ENCODE measurements at places on chromosomes 13 and 19.

GRCh38 chr19:3225169-3225485, 666 bp downstream of the CELF5 start:
- no peak for DNase-seq

DNA sequence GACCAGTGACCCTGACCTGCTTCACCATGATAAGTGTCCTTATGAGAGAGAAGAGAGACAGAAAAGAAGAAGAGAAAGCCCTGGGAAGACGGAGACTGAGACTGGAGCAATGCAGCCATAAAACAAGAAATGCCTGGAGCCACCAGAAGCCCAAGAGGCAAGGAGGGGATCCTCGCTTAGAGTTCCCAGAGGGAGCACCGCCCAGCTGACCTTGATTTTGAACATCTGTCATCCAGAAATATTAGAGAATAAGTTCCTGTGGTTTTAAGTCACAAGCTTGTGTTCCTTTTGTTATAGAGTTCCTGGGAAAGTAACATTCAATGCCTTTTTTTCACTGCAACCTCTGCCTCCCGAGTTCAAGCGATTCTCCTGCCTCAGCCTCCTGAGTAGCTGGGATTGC, 20.2 kb downstream of the CERS1 start:
- no peak for DNase-seq

- DNase-seq, result no peak
Measured at GRCh38 chr19:38928391-38929001, 2.1 kb downstream of the SARS2 start.

DNA sequence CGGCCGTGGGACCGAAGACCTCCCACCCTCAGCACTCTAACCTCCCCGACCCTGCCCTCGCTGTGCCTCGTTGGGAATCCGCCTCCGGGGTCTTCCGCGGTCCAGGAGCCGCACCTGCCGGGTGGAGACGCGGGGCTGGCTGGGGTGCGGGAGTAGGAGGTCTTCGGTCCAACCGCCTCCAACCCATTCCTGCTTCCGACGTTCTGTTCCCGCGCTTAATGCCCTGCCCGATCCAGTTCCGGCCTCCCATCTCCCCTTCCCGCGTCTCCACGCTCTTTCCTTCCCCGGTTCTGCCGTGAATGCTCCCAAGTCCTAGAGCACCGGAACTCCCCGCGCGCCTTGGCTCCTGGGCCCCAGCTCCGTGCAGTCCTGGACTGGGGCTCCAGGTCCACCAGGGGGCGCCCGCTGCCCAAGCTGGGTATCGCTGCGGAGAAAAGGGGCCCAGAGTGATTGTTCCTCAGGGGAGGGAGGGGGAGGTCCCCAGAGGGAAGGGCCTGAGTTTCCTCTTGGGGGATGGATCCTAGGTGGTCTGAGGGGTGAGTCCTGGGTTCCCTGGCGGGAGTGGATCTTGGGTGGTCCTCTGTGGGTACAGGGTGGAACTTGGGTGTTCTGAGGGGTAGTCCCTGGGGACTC, 14.1 kb upstream of the TNFSF9 start:
- DNase-seq, result no peak

DNA sequence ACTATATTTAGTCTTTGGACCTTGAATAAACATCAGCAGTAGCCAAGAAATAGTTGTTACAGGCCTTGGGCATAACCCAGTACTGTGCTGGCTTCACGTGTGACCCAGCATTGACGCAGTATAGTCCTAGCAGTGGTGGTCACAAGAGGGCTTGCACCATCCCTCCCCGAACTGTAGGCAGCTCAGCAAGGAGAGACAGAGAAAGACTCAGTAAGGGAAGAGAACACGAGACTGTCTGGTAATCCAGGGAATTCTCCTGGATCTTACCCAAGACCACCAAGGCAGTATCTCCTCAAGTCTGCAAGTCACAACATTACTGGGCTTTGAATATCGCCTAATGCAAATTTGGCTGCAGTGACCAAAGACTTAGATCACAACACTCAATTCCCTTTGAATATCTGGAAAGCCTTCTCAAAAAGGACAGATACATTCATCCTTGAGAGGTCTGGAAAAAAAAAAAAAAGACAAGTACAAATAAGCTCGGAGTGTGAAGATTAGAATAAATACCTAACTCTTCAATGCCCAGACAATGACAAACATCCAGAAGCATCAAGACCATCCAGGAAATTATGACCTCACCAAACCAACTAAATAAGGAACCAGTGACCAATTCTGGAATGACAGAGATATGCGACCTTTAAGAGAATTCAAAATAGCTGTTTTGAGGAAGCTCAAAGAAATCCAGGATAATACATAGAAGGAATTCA, 39.7 kb downstream of the CAB39L start:
- DNase-seq, result no peak

DNA sequence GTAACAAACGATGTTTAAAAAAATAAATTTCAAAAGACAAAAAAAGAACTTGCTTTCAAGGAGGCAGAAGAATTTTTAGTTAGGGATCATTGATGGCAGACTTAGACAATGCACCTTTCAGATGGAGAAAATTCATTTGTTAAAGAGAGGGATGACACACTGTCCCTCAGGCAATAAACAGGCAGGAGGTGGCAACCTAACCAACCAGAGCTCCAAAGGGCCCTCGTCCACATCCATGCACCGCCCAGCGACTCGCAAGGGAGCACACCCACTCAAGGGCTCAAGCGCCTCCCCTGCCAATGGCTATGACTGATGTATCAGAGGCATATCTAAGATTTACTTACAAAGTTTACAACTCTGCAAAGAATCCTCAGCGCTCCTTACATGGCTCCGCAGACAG, 81.9 kb downstream of the TUBGCP3 start:
- DNase-seq, result no peak

GRCh38 chr19:33157906-33158305, 26.0 kb downstream of the WDR88 start:
- DNase-seq, result no peak

- DNase-seq, result no peak
Measured at GRCh38 chr13:97873398-97873797, 80.1 kb upstream of the IPO5 start.

GRCh38 chr13:20566468-20566897, 474 bp upstream of the IFT88 start:
- DNase-seq, result peak; percentile 21

DNA sequence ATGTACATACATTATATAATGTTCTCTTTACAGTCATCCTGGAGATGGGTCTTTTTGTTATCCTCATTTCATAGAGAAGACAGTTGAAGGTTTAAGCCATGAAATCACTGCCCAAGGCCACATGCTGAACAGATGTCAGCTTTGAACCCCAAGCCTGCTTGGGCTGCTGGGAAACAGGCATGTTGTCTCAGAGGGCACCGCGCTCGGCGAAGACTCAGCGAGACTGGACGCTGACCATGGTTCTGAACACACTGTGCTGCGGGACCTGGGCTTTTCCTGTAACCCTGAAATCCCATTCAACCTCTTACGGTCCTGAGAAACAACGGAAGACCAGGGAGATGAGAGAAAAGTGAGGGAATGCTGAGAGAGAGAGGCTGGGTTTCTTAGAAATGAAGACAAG, 27.3 kb downstream of the LRFN3 start:
- DNase-seq, result peak; percentile 7

GRCh38 chr19:51689751-51690453, 3.2 kb upstream of the SPACA6 start:
- no peak for DNase-seq

GRCh38 chr13:49664606-49665005, 26.7 kb downstream of the EBPL start:
- DNase-seq, result no peak

GRCh38 chr13:63643543-63643942, 2227.9 kb upstream of the PCDH20 start:
- DNase-seq, result no peak

DNA sequence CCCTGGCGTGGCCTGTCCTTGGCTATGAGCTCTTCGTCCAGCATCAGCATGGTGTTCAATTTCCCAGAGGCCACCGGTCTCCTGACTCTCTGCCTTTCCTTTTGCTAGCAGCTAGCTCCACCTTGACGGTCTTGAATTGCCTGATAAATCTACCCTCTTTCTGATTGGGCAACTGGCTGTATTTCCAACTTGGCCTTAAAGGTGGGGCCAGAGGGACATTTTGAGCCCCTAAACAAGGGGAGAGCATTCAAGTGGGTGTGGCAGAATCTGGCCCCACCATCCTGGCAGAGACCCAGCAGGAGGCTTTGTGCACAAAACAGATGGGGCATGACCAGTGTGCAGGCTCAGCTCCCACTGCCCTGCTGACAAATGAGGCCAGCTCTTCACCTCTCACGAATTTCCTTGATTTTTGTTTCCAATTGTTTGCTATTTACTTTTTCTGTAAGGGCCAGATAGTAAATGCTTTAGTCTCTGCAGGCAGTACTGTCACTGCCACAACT, 148.9 kb upstream of the VSTM2B start:
- DNase-seq, result no peak

DNA sequence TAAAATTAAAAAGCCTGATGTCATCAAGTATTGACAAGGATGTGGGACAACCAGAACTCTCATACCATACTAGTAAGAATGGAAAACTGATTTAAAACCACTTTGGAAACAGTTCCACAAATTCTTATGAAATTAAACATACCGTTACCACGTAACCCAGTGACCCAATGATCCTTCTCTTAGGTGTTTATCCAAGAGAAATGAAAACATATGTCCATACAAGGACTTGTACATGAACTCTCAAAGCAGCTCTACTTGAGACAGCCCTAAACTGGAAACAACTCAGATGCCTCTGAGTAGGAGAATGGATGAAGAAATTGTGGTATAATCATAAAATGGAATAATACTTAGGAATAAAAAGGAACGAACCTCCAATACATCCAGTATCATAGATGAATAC, 27.6 kb downstream of the SLC6A16 start:
- DNase-seq, result no peak

DNA sequence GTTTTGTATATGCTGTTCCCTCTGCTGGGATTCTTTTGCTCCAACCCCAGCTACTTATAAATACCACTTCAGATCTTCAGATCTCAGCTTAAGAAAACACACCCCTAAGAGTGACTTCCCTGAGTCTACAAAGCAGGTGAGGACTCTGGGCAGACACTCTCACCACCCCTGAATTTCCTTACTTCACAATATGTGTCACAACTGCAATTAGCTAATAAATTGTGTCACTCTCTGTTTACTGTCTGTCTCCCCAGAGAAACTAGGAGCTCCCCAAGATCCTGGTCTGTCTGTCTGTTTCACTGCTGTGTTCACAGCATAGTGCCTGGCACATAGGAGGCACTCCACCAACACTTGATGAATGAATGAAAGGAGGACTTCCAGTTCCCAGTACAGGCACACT, 14.4 kb downstream of the CEBPA start:
- no peak for DNase-seq

DNA sequence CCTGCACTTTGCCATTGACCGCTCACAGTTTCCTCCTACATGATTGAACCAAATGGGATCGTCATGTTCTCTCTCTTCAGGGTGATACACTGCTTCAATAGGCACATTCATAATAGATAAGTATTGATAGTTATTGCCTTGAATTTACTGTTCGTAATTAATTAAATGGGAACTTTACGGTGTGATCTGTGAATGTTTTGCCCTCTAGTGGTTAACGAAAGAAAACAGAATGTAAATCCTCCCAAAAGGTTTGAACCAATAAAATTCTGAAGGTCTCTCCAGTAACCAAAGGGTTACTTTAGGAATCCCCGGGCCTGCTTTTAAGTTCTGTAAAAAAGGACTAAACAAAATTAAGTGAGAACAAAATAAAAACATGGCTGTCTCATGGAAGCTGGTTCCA, 389.3 kb downstream of the DACH1 start:
- DNase-seq, result no peak

DNA sequence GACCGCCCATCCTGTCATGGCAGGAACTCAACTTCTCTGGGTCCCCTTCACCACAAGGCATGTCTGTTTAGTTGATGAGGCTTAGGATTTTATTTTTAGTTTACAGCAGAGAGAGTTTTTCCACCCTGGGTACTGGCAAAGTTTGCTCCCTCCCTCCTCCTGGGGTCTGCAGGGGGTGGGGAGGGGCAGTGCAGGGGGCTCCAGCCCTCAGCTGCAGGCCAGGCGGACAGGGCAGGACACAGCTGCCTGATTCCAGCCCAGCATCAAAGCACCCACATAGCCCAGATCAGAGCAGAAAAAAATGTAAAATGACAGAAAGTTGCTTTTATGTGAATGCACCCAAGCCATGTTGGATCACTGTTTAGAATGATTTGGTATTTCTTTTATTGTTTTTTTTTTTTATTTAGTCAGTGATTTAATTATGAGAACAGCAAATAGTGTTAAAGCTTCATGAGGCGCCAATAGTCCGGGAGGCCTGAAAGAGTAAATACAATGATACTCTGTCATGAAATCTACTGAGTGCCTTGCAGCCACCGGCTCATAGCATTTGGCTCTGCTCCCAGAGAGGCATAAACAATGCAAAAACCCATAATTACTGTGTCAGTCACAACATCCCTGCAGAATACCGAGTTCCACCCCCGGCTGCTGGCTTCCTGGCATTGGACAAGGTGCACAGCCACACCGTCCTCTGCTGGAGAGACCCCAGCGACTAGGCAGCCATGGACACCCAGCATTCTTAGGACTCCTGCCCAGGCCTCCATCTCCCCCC, 923.5 kb downstream of the UQCRFS1 start:
- peak; percentile 13 for DNase-seq

GRCh38 chr13:105956921-105957320, 578.5 kb downstream of the EFNB2 start:
- DNase-seq, result no peak

- no peak for DNase-seq
Measured at GRCh38 chr13:70490320-70490935, 382.2 kb upstream of the KLHL1 start.

DNA sequence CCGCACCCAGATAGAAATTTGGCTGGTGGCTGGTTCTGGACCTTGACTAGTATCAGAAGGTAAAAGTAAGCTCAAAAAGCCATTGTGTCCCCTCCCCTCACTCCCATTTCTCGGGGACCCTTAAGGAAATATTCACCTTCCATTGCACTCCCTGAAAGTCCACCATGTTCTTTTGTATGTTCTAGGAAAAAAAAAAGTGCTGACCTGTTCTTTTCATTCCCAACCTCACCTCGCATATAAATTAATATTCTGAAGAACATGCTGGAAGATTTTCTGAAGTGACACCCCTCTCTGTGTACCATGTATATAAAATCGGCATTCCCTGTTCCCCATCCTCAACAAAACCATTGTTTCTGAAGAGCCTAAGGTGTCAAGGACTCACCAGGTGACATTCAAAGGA, 43.2 kb downstream of the ZNF557 start:
- DNase-seq, result no peak

GRCh38 chr13:111302045-111302726, 18.3 kb upstream of the TEX29 start:
- DNase-seq, result no peak

DNA sequence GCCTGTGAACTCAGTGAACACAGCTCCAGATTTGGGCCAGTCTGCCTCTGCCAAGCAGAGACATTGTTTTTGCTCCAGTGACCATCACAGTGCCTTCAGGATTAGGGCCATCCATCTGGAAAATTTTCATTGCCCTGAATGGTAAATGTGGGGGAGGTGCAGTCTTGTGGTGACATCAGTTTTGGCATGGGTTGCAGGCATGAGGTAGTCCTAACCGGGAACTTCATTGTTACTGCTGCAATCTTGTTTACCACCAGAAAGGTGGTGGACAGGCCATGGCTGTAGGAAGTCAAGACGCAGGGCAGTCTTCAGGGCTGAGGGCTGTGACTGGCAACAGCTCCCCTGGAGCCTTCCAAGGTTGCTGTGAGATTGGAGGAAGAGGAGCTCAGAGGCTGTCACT, 55.2 kb downstream of the SPATA13 start:
- DNase-seq, result peak; percentile 83
